Activated CD4-positive, alpha-beta T cell treated with anti-CD3 and anti-CD28 coated beads, Interleukin-2, amount 10 ng/mL, durations not matched to agents 7 days and 5 days (primary cell): ENCODE measurements at places on chromosomes 11 and 22.

DNA sequence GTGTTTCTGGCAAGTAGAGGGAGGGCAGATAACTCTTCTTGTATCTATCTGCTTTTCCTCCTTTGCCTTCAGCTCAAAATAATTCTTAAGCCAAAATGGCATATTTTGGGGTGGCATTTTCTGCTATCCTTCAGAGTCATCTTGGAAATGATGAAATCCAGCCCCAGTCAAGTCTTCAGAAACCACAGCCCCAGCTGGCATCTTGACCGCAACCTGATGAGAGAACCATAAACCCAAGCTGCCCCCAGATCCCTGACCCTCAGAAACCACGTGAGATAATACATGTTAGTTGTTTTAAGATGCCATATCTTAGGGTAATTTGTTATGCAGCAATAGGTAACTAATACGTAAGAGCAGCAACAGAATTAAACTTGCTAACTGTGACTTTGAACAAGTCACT lies 15.1 kb upstream of the PAMR1 start:
- no peak for DNase-seq

DNA sequence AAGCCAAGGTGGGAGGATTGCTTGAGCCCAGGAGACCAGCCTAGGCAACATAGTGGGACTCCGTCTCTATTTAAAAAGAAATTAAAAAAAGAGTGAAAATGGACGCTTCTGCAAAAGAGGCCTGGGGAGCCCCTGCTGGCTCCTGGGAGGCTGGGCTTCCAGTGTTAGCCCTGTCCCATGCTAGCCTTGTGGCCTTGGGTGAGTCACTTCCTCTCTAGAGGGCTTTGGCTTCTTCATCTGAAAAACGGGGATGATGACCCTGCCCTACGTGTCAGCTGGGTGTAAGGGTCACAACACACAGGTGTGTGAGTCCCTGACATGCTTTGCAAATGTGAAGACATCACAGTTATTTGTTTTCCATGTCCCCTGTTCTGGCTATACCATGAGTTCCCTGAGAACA lies 32.8 kb downstream of the FAM227A start:
- DNase-seq, result no peak

GRCh38 chr22:32649515-32650200 lies 151.8 kb upstream of the TIMP3 start:
- DNase-seq, result no peak

GRCh38 chr11:83061883-83062282 lies 9.8 kb downstream of the RAB30 start:
- DNase-seq, result no peak

DNA sequence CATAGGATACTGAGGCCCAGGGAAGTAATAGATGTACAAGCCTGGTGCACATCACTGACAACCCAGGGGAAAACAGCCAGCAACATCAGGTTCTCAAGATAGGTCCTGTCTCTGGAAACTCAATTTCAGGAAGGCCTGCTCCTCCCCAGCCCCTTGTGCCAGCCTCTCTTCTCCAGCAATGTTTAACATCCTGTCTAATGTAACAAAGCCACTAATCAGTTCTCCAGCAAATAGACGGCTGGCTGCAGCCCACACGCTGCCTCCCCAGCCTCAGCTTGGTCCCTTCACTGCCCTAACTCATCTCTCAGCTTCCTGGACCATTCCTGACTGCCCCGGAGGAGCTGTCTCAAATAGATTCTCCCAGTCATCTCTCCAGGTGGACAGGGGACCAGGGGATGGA lies 37.8 kb downstream of the RPL27A start:
- no peak for DNase-seq

DNA sequence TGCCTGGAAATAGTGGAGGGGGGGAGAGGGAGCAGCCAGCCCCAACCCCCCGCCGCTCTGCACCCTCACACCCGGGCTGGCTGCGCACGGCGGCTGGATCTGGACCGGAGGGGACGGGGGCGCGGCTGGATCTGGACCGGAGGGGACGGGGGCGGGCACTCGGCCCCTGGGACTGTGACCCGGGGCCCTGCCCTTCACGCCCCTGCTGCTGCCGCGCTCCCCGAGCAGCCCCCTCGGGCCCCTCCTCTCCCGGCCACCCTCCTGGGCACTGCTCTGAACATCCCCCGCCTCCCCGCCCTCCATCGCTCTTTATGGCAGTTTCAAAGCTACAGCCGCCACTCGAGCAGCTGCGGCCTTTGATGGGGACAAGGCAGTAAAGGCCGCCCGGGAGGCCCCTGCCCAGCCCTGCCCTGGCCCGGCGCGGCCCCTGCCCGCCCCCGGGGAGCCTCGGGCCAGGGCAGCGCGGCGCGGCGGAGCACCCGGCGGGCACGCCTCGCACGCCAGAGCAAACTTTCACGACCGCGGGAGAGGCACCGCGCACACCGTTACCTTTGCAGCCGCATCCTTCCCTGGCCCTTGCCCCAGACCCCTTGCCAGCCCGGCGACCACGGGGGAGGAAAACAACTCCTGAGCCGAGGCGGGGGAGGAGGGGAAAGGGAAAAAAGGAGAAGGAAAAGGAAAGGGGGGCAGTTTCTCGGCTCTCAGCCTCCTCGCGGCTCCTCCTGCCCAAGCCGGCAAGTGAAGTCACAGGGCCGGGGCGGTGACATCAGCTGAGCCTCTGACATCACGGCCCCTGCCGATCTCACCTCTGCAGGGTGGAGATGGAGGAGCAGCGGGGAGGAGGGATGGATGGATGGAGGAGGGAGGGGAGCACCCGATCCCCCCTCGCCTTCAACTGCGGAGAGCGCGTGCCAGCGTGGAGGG lies 13.1 kb upstream of the TCF20 start:
- peak; percentile 37 for DNase-seq

DNA sequence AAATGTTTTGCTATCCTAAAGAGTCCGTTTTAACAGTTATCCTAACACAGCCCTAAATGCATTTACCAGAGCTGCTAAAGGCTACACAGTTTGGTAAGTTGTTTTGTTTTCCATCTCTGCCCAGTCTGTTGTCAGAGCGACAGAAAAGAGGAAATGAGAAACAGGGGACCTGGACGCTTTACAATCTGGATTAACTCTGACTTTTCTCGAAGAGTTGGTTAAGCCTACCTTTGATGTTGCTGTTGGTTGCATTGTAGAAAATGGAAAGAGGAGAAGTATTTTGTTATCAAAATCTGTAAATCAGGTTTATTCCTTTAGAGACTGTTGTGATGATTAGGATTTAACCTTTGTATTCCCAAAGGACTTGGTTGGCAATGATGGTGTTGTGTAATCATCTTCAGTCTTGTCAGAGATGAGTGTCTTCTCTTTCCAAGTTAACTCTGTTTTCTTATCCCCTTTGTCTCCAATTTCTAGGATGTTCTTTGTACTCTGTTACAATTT lies 481 bp downstream of the ANGPTL5 start:
- DNase-seq, result no peak

GRCh38 chr11:62817129-62817528 lies 11.9 kb upstream of the NXF1 start:
- DNase-seq, result no peak

- DNase-seq, result no peak
Measured at GRCh38 chr11:84882056-84882455, 745.1 kb downstream of the DLG2 start.

GRCh38 chr11:80649186-80649585 lies 1208.4 kb upstream of the TENM4 start:
- DNase-seq, result no peak

GRCh38 chr22:21051145-21051830 lies 5.5 kb downstream of the LRRC74B start:
- no peak for DNase-seq

DNA sequence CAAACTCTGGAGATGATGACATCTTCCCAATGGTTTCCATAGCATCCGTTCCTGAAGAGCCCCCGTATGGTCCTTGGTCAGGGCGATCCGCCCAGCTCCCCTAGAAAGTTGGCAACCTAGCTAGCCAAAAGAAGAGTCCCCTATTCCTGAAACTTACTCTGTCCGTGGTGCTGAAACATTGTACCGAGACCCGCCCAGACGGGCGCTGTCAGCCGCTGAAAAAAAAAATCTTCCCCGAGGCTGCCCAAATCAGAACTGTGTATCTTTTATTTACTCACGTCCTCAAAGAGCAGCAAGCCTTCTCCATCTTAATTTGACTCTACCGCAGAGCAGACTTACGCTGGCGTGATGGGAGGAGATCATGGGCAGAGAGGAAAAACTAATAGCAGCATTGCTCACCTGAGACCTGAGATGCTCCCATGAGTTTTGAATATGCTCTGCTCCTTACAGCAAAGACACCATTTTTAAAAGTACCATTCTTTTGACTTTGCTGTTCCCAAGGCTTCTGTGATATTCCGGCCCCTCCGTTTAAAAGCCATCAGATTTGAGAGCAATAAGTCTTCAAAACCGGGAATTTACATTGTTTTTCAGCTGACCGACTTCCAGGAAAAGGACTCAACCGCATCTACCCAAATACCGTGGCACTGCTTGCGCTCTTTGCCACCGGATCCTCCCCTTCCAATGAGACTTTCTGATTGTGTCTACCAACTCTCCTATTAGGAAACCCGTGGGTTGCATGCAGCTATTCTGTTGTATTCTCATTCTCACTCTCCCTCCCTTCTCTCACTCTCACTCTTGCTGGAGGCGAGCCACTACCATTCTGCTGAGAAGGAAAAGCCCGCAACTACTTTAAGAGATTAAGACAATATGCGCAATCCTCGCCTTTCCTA lies at the start of gene SLC17A6:
SLC17A6 (plus strand) TSS at position 786 of the 890 bp plus-strand sequence. CDS start 153 bp downstream, outside the sequence.
- peak; percentile 19 for DNase-seq

DNA sequence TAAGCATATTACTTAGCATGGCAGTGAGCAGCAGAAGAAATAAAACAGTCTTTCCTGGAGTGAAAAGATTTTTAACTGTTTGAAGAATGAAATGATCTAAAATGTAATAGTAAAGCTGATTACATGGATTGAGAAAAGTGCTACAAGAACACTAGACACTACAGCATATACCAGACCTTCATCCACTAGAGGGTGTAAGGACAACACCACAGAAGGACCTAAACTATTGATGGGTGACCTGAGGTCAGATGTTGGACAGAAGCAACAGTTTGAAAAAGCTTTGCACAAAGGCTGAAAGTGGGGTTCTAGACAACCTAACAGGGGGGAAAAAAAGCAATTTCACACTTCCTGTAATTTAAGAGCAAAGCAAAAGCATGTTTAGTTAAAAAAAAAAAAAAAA lies 97.7 kb downstream of the RBFOX2 start:
- DNase-seq, result no peak

DNA sequence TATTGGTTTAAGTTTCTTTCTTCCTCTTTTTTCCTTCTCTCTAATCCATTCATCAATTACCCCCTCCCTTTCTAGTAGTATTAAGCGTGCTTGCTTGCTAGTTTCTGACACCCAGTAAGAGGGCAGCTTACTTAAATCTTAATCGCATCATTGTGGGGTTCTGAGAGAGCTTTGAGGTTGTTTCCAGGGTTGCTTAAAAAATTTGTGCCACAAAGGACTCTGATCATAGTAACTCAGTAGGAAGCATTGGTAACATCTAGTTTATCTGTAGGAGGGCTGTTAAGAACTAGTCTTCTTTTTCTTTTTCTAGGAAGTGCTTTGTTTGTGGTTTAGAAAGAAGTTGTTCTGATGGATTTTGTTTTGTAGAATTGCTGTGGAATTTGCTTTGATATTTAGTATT lies 45.3 kb downstream of the TMEM135 start:
- no peak for DNase-seq

DNA sequence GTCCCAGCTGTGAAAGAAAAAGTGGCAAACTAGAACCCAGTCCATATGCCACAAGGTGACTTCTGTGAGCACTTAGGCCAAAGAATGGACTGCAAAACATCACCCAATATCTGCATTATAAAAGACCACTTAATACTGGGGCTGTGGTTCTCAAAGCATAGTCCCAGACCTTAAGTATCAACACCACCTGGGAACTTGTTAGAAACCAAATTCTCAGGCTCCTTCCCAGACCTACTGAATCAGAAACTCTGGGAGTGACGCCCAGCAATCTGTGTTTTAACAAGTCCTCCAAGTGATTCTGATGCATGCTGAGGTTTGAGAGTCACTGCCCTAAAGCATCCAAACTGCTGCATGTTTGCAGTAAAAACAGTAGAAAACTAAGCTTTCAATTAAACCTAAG lies 81.3 kb downstream of the SERGEF start:
- DNase-seq, result no peak

DNA sequence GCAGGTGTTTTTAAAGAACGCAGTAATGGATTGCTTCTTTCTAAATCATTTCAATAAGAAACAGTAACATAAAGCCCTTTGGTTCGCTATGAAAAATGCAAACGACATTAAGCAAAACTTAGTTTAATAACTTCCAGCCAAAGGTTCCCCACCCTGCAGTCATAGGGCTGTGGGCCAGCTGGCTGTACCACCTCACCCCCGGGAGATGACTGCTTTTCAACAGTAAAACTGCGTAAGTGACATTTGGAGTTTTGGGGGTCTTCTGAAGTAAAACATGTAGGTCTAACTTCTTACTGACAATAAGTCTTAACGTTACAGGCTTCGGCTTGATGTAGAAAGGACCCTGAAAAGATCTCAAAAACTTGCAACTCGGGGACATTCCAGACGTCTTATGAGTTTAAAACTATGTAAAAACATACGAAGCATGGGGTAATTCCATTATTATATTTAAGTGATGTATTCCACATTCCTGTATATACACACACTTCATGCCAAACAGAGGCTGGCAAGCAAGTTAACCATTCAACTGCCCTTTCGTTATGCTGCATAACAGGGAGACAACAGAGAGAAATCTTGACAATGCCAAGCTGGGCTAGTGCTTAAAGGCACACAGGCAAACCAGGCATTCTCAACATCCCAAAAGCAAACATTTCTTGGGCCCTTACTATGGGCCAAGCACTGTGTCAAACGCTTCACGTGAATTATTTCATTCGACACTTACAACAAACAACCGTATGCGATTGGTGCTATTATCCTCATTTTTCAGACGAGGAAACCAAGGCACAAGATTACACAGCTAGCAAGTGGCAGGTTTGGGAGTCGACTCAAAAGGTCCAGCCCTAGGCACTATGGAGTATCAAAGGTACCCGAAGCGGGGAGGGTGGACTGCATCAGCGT lies 1.2 kb downstream of the MRTFA start:
- no peak for DNase-seq

DNA sequence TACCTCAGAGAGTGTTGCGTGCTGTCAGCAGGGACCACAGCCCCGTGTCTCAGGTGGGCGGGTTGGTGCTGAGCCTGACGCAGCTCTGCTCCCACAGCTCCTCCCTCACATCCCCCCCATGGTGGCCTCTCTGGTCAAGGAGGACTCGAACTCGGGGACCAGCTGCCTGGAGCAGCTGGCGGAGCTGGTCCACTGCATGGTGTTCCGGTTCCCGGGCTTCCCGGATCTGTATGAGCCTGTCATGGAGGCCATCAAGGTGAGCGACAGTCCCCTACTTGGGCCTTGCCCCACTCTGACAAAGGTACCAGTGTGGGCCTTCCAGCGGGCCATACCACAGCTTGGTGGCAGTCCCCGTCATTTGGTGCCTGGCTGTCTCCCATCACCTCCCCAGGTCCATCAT lies 11.8 kb downstream of the USP35 start:
- no peak for DNase-seq
